Epithelial cell of proximal tubule (primary cell): ENCODE measurements at places on chromosomes 12 and 14.

GRCh38 chr14:99300190-99300589 lies 28.2 kb upstream of the BCL11B start:
- no peak for DNase-seq

DNA sequence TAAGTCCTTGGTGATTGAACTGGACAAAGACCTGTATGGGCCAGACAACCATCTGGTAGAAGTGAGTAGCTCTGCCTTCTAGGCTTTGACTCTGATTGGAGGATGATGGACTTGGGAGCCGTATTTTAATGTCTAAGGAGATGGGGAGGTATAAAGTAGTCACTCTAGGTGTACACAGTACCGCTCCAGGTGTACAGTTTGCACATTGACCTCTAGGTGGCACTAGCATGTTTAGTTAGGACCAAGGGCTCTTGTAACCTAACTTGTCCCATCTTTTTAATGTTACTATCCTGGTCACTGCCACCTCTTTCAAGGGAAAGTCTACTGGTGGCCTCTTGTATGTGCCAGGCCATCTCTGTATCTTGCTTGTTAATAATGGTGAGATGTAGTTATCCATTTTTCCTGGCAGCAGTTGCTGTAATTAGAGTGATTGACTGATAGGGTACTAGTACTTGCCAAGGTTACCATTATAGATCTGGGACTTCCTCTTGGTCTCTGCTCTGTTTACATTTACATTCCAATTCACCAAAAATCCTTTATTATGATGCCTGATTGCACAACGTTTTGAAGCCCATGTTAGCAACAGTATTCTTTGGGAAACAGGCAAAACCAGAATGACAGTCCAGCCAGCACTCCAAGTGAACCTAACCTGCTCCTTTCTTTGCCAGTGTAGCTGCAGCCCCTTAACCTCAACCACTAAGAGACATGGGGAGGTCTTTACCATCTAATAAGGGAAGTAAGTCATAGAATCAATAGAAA lies 3.6 kb downstream of the SMARCD1 start:
- no peak for DNase-seq

GRCh38 chr14:23121361-23121771 lies 2.3 kb upstream of the CEBPE start:
- no peak for DNase-seq

DNA sequence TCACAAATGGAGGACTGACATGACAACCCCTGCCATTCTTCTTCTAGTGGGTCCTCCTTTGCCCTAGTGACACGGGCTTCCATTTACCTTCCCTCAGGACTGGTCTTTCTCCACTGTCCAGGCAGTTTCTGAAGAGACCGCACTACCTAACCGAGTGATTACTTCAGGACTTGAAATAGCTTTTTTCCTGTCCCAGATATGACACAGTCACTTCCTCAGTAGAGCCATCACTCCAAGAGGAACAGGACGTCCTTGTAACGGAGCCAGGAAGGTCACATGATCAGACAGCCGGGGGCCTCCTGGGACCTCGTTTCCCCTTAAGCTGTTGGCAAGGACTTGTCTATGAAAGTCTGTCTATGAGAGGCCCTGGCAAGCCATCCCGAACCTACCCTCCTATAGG lies 62.3 kb downstream of the FOS start:
- DNase-seq = no peak

- DNase-seq = no peak
These were observed 1.7 kb upstream of the LIN7A start for GRCh38 chr12:80939231-80939950.

DNA sequence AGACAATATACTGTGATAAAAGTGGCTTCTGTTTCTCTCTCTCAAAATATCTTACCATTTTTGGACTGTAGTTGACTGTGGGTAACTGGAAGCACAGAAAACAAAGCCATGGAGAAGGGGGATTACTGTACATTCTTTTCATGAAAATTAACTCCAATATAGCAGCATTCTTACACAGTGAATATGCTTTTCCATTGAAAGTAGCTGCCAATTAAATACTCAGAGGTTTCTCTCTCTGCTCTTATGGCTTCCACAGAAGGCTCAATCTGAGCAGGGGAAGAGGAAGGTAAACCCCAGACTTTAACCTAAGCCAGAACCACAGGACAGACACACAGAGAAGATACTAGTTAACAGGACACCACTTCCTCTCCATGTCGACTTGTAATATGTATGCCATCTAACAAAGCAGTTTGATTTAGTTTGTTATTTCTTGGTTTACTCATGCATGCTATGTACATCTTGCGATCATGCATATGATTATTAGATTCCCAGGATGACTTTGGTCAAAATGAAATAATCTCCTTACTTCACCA lies 150.2 kb downstream of the SSPN start:
- DNase-seq = no peak
